ENCODE measurements at places on chromosomes 3 and 15.

- DNase-seq = no peak
Observed at GRCh38 chr3:32706348-32707025, 21.5 kb downstream of the CNOT10 start.

- no peak for DNase-seq
Observed at GRCh38 chr3:64650096-64650622, 37.6 kb downstream of the ADAMTS9 start.

- no peak for DNase-seq
Observed at GRCh38 chr15:60442763-60443162, 36.2 kb downstream of the ICE2 start.

DNA sequence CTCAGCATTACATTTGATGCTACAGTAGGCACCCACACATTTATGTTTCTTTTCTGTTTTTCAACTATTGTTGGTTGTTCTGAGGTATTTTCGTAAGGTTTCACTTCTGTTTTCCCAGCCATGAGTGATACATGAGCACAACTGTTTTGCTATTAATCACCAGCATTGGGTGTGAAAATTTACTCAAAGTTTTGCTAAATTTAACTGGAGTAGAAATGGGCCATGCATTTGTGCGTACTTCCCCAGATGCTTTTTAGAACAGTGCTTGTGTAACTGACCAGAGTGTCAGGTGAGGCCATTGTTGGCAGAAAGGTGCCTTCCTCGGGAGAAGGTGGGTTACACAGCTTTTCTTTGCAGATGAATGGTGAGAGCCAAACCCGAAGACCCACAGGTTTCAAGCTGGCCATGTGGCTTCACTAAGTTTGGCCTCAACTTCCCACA lies 70.4 kb downstream of the ST6GAL1 start:
- no peak for DNase-seq

DNA sequence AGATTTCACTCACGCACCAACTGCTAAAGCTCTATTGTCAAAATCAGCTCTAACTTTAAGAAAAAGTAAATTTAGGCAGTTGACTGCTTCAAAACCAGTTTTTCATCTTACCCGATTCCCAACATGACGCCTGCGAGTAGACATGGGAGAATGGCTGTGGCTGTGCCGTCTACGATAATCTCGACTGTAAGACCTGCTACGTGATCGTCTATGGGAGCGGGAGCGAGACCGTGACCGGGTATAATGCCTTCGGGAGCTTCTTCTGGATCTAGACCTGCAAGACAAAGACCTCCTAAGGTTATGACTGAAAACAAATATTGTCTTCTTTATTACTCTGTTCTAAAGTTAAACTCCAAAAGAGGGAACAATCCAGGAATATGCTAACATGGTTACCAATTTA lies 12.5 kb downstream of the TRA2B start:
- DNase-seq = no peak

DNA sequence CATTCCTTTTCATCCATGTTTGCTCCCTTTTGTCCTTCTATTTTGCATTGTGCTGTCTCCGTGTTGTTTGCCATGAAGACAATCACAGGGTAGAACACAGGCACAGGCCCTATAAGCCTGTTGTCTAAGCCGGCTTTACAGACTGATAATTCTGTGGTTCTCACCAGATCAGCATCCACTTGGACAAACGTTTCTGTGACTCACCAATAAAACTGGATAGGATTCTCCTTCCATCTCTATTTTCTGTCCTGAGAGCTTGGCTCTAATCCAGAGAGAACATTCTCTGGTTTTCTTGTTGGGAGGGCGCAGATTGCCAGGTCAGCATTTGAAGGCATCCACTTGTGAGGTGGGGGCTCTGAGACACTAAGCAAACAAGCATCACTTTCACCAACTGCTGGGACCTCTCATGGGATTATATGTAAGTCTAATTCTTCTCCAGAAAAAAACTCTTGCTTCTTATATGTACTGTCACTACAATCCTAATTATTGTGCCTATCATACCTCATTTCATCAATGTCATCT lies 101.6 kb downstream of the ERC2 start:
- DNase-seq = no peak

DNA sequence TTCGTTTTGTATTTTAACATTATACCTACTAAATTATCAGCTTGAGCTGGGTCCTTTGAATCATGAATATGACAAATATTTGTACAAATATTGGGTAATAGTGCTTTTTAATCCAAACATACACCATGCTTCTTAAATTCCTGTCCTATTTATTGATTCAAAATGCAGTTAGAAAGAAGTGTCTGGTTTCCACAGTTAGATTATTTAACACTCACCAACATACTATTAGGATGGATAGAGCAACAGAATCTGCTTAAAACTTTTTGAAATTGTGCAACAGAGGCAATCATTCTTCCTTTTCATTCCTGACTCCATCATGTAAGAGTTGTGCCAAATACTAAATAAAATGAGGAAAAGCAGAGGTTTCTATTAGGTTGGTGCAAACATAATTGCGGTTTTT lies 281.2 kb downstream of the LSAMP start:
- no peak for DNase-seq

GRCh38 chr3:4829031-4829394 lies 150.2 kb upstream of the BHLHE40 start:
- no peak for DNase-seq

GRCh38 chr3:188534633-188535032 lies 380.7 kb downstream of the LPP start:
- no peak for DNase-seq

- no peak for DNase-seq
Observed at GRCh38 chr3:133038089-133038730, at the start of gene TMEM108. Gene TMEM108, plus strand, starts transcription at chr3:133038391.

DNA sequence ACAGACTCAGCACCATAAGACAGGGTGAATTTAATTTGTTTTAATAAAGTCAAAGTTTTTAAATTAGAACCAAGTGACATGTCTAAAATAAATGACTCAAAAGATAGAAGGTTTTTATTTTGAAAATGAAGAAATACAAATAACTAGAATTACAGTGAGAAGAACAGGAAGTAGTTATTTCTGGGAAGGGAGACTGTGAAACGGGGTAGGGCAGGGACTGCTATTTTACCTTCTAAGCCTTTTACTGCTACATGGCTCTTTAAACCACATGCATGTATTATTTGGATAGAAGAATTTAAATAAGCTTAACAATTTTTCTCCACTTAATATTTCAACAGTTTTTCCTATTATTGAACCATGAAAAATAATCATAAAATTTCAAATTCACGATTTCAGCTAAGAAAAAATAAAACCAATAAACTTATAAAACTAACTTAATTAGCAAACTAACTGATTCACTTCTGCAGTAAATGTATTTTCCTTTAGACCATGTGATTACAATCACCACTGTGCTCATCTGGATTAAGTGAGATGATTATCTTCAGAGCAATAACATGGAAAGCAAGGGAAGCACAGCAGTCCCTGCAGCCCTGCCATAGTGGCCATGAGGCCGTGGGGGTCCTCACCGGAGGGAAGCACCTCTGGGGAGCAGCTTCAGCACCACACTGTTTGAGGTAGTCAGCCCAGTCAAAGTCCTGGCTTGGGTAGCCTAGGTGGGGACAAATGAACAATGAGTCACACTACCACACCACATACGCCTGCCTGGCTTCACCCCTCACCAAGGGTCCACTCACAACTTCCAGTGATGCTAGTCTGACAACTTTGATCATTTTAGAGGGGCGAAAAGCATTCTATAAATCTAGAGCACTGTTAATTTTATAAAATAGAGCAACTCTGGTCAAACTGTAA lies 28.3 kb upstream of the STIMATE start:
- peak; percentile 31 for DNase-seq

DNA sequence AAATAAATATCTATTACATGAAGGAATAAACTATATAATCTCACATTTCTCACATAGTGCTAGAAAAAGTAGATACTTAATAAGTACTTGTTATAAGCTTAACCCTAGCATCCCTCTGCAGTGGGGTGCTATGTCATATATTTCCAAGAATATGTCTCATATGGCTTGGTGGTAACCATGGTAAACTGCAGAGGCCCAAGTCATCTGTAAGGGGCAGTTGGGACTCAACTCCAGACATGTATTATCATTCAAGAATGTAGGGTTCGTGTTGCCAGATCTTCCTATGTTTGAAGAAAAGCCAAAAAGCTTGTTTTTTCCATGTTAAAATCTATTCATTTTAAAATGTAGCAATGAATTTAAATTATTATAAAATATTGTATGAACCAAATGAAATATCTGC lies 46.2 kb downstream of the ZNF385D start:
- no peak for DNase-seq

DNA sequence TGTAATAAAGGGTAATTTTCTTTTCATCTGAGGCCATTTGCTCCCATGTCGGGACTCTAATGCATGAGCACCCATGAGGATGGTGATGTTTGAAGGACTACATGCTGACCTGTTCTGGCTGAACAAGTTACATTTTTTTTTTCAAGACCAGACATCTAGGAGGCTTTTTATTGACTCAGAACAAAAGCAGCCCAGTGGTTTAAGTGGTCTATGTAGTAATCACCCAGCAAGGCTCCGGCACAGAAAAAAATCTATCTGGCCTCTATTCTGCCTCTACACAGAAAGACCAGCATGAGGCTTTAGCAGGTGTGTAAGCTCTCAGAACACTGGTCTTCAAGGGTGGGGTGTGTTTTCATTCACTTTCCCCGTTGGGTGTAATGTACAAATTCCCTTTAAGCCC lies 95.1 kb upstream of the ZBED2 start:
- no peak for DNase-seq

- no peak for DNase-seq
Observed at GRCh38 chr3:16186086-16186485, 11.6 kb downstream of the GALNT15 start.

DNA sequence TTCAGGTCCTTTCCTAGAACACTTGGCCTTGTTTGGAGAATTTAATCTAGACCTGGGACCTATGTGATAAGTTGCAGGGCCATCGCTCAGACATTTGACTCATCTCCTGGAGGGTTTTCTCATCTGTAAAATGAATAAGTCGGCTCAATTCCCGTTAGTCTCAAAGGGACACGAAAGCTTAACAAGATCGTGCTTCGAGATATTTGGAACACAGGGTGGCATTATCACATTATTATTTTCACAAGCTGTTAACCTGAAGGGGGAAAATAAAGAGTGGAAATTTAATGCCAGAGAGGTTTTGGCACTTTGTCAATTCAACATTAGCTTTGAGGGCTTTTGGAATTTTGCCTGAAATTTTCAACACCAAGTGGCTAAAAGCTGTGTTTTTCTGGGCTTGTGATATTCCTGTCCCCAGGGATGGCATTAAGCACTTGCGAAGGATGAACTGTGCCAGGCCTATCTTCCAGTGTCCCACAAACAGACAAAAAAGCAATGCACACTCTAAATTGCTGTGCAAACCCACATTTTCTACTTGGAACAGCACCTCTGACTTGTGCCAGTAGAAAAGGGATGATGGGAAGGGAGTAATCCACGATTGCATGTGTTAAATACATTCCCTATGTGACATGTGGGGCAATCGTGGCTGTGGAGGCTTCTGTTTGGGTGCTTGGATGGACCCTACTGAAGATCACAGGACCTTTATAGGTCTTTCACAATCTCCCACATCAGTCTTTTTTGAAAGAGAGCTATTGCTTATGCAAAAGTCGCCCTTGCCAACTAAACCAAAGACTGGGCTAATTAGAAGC lies 478.7 kb downstream of the MFSD1 start:
- no peak for DNase-seq

DNA sequence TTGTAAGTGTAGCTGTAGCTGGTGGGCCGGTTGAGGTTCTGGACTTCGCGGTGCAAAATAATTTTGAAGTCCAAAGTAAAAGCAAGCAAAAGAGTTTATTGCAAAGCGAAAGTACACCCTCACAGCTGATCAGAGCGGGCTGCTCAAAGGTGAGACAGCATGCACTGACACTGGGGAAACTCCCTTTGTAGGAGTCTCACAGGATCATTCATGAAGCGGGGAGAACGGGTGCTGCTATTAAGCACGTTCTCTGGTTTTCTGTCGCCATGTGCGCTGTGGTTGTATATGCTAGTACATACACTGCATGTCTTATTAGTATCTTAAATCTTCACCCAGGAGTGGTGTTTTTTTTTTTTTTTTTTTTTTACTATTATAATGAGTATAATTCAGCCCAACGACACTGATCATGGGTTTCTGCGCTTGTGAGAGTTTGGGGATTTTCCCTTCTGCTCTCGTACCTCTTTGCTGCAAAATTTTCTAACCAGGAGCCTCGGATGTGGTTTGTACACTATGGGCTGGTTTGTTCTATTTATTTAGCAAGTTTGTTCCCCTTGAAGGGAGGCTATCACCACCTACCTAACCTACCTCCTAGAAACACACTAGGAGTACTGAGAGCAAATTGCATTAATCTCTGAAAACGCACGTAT lies 1.4 kb upstream of the AP4E1 start:
- DNase-seq = peak; percentile 50

DNA sequence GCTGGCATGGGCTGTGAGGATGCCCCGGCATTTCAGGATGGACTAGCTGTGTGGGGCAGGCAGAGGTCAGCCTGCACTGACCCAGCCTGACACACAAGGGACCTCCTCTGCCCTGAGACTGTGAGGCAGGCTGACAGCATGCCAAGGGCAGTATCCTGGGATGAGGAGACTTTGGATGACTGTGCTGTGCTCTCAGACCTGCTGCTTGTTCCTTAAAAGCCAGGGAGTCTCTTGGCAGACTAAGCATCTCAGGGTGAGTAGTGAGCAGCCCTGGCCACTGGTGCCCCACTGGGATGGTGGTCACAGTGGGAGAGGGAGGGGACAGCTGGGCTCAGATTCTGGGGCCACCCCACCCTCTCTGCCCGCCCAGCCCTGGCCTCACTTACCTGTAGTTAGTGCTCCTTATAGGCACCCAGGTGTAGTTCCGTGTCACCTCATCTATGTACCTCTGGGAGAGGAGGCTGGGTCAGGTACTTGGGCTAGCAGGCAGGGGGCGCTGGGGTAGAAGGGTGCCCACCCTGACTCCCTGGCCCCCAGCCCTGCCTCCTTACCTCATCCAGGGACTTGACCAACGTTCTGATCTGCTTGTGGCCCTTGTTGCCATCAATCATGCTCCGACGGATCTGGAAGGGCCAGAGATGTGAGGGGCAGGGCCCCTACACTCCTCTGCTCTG lies 16.1 kb upstream of the TMEM115 start:
- no peak for DNase-seq

DNA sequence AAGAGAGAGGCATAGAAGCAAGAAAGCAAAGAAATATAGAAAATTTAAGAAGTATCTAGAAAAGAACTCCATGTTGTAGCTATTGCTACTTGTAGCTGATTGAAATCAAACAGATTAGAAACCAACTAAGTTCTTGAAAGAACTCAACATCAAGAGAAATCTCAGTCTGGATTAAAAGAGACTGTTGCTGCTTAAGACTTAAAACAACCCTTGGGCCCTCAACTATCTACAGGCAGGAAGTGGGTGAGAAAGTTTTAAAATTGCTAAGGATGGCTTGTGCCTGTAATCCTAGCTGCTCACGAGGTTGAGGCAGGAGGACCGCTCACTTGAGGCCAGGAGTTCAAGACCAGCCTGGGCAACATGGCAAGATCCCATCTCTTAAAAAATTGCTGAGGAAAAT lies 39.3 kb upstream of the C15orf61 start:
- no peak for DNase-seq

- DNase-seq = peak; percentile 56
Observed at GRCh38 chr3:115146418-115147328, at the start of gene ZBTB20. Gene ZBTB20, minus strand, starts transcription at chr3:115147288.

GRCh38 chr15:58568157-58568571 lies 136.4 kb downstream of the LIPC start:
- DNase-seq = peak; percentile 66

GRCh38 chr3:54665016-54665600 lies 262.8 kb downstream of the LRTM1 start:
- DNase-seq = no peak

All from Kasumi-1 (cell line).